ENCODE measurements at places on chromosomes 3 and 15.

DNA sequence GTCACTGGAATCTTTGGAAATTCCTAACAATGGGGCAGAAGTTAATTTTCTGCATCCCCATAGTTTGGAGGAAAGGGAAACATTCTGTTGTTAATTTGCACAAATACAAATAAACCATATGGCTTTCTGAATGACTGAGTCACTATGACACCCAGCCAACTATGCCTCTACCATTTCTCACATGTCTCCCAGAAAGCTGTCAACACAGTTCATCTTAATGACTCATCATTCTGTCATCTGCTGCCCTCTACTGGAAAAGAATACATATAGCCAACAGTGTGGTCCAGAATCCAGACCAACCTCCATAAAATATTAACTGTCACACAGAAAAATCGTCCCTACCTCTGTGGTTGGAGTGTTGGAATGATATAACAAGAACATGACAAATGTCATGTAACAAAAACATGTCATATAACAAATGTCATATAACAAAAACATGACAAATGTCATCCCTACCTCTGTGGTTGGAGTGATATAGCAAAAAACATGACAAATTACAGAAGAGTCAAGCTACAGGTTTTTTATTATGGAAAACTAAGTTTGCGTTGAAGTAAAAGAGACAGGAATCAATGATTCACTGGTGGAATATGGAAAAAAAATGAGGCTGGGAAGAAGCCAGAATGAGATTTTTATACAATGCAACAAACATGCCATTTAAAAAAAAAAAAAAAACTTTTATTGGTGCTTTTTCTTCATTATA is 47.7 kb upstream of the GYG1 start:
- peaks cover 3% of the 10 kb centered on the region for H3K4me1 ChIP-seq
- no peak for DNase-seq
- H3K36me3 ChIP-seq: no peaks in the 10 kb centered on the region
- no peak overlapping the region for H3K27ac ChIP-seq

DNA sequence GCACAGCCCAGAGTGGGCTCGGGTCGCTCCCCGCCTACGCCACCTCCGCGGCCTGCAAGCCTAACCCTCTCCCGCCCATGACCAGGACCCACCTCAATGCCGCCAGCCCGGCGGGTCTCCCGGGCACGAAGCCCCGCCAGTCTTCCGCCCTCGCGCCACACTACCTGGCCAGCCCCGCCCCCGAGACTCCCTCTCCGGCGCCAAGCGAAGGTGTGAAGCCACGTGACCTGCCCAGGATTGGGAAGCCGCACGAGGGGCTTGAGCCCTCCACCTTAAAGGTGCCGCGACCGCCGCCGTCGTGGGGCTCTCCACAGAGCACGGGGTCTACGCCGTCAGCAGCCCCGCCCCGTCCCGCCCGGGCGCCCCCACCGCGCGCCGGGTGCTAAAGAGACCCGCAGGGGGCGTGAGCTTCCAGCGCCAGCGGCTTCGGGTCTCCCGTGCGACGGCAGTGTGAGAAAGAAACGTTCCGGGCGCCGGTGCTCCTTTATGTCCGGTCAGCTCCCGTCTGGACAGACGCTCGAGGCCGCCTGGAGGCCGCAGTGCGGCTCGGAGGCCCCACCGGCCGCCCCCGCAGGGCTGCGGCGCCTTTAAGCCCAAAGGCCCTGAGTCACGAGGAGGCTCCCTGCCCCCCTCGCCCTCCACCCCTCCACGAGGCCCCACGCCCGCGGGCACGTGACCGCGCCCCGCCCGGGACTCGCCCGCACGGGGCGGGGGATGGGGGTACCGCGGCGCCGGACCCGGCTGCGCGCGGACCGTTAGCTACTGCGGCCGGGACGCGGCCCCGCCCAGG is at the start of gene CPEB1:
Gene CPEB1, minus strand, starts transcription at position 319 of the 790 bp plus-strand sequence. CDS start 18,904 bp downstream, outside the sequence.
- peak within 1 kb of the TSS; percentile 52 for H3K4me3 ChIP-seq
- no peaks in the 10 kb centered on the region for H3K36me3 ChIP-seq
- H3K27ac ChIP-seq: no peak within 1 kb of the TSS
- H3K4me1 ChIP-seq: peaks cover 10% of the 10 kb centered on the region
- peak; percentile 74 for DNase-seq
- H3K27me3 ChIP-seq: peaks cover 63% of the 10 kb centered on the region

GRCh38 chr15:55518641-55519040 is 10.6 kb upstream of the DNAAF4 start:
- H3K4me1 ChIP-seq: no peaks in the 10 kb centered on the region
- H3K36me3 ChIP-seq: no peaks in the 10 kb centered on the region
- DNase-seq: no peak
- H3K4me3 ChIP-seq: no peak overlapping the region
- no peak overlapping the region for H3K27ac ChIP-seq
- H3K27me3 ChIP-seq: peaks cover 17% of the 10 kb centered on the region

DNA sequence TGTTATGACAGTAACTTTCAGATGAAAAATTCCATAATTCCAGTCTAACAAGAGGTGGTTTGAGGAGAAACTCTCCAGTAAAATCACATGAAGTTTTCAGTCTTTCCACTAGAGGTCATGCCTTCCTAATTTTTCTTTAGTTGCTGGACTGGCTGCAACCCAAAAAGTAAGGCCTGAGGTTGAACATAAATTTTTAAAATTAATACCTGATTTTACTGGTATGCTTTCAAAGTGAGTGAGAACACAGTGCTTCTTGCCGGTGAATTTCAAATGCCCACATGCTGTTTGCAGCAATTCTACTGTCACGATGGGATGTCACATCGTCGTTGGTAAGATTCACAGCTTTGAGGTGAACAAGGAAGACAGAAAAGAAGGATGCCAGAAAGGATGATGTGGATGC is 89.0 kb upstream of the FGF12 start:
- peaks cover 2% of the 10 kb centered on the region for H3K27me3 ChIP-seq
- H3K27ac ChIP-seq: no peak overlapping the region
- H3K4me3 ChIP-seq: no peak overlapping the region

DNA sequence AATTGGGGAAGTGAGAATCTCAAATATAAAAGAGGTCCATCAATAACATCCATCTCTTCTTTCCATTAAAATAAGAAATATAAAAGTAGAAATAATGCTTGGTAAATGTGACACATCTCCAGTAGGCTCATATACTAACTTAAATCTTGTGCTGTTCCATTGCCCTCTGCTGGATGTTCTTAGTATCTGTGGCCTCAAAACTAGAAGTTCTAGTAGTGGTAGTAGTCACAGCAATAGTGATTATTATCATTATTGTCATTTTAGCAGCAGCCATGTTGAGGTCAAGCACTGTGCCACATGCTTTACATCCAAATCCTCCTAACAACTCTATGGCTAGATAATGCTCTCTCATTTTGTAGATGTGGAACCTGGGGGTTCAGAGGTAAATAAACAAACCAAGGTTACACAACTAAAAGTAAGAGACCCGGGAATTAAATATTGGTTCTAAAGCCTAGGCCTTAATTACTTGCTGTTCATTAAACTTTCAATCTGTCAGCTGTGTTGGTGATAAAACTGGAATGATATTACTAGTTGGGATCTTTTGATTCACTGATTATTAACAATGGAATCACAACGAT is 20.2 kb upstream of the BTLA start:
- peak overlapping the region; percentile 85 for H3K27ac ChIP-seq
- no peak for DNase-seq
- H3K4me3 ChIP-seq: no peak overlapping the region

DNA sequence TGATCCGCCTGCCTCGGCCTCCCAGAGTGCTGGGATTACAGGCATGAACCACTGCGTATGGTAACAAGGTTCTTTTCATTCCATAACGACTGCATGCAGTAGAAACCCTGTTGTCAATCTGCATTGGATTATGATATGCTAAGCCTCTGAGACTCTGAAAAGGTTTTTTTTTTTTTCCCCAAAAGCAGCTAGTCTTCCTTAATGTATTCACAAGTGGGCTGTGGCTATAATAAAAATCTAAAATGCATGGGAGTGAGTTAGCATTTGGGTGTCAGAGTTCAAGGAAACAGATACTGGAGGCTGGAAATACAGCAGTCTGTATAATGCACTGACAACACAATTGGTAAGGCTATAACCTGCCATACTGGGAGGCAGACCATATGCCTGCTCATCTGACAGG is 218.1 kb downstream of the NSUN3 start:
- H3K4me1 ChIP-seq: no peaks in the 10 kb centered on the region
- no peaks in the 10 kb centered on the region for H3K36me3 ChIP-seq
- no peak for DNase-seq
- H3K27me3 ChIP-seq: no peaks in the 10 kb centered on the region

GRCh38 chr15:77409259-77410156 is 10.4 kb downstream of the PEAK1 start:
- H3K4me1 ChIP-seq: peaks cover 38% of the 10 kb centered on the region
- no peaks in the 10 kb centered on the region for H3K27me3 ChIP-seq

DNA sequence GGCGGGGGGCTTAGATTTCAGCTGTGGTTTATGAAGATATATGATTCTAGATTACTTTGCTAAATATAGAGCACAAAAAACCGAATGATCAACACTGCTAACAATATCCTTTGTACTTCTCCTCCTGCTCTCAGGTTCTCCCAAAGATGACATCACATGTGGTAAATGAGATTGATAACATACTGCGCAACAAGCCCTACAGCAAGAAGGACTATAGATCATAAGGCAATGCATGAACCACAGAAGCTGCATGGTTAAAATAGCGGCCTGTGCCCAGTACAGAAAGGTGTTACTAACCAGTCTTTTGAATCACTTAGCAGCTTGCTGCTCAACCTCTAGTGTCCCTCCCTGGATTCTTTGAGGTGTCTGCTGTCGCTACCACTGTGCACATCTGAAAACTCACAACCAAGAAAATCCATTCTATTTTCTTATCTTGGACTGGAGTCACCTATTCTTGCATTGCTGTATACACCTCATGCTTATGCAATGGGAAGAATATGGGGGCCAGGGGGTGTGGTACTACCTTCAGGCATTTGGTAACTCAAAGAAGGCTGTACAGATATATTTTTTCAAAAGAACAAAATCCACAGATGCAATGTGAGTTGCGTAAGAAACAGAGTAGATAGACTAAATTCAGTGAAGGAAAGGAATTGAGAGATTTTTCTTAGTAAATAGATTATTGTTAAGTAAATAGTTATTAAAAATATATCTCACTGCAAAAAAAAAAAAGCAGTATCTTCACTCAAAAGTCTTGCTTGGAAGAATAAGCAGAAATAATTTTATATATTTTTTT is 18.2 kb downstream of the SSR3 start:
- no peak for DNase-seq
- peaks cover 12% of the 10 kb centered on the region for H3K4me1 ChIP-seq
- H3K27me3 ChIP-seq: no peaks in the 10 kb centered on the region

GRCh38 chr3:45595364-45596195 is 1.0 kb downstream of the LIMD1 start:
- DNase-seq: no peak
- no peaks in the 10 kb centered on the region for H3K27me3 ChIP-seq
- H3K36me3 ChIP-seq: peaks cover 46% of the 10 kb centered on the region
- peak overlapping the region; percentile 90 for H3K4me3 ChIP-seq
- peak overlapping the region; percentile 85 for H3K27ac ChIP-seq
- peaks cover 66% of the 10 kb centered on the region for H3K4me1 ChIP-seq

GRCh38 chr3:32713181-32713580 is 28.2 kb downstream of the CNOT10 start:
- DNase-seq: no peak
- peaks cover 3% of the 10 kb centered on the region for H3K4me1 ChIP-seq
- H3K4me3 ChIP-seq: no peak overlapping the region
- no peak overlapping the region for H3K27ac ChIP-seq

GRCh38 chr3:48404440-48405342 is 25.2 kb downstream of the PLXNB1 start:
- no peaks in the 10 kb centered on the region for H3K27me3 ChIP-seq
- H3K27ac ChIP-seq: no peak overlapping the region
- H3K4me3 ChIP-seq: no peak overlapping the region
- peak; percentile 20 for DNase-seq

GRCh38 chr15:64149424-64149823 is 2.1 kb upstream of the SNX22 start:
- peak overlapping the region; percentile 0 for H3K27ac ChIP-seq
- no peak overlapping the region for H3K4me3 ChIP-seq
- peaks cover 16% of the 10 kb centered on the region for H3K36me3 ChIP-seq
- peaks cover 20% of the 10 kb centered on the region for H3K27me3 ChIP-seq
- H3K4me1 ChIP-seq: peaks cover 28% of the 10 kb centered on the region

- H3K27ac ChIP-seq: no peak overlapping the region
- no peaks in the 10 kb centered on the region for H3K36me3 ChIP-seq
- peaks cover 3% of the 10 kb centered on the region for H3K27me3 ChIP-seq
- H3K4me1 ChIP-seq: no peaks in the 10 kb centered on the region
- no peak for DNase-seq
Observed at GRCh38 chr3:179308001-179308400, 14.8 kb upstream of the ZNF639 start.

DNA sequence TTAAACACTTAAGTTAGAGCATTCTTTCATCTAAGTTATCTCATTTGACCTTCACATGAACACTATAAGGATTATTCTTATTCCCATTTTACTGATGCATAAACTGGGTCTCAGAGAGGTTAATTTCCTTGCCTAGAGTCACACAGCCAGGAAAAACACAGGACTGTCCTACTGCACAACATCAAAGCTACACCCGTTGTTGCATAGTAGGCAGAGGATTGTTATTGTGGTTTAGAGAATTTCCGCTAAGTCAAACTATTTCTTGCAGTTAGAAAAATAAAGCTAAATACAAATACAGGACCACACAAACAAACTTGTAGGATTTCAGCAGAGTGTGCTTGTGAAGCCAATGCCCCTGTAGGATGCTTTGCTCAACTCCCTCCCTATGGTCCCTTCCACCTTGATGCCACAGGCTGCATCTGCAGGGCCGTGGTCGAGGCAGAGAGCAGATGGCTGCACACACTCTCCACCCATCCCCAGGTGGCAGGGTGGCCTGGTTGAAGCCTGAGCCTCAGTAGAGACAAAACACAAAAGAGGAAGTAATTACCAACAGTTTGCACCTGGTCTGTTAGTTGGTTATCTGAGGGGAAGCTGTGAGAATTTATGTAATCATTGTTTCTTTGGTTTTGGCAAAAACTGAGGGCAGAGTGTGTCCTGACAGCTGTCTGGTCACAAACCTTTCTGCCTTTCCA is 41.1 kb upstream of the SKOR1 start:
- no peak overlapping the region for H3K4me3 ChIP-seq
- no peaks in the 10 kb centered on the region for H3K36me3 ChIP-seq
- no peak for DNase-seq
- no peaks in the 10 kb centered on the region for H3K27me3 ChIP-seq
- H3K27ac ChIP-seq: no peak overlapping the region
- peaks cover 33% of the 10 kb centered on the region for H3K4me1 ChIP-seq

- DNase-seq: no peak
- no peaks in the 10 kb centered on the region for H3K36me3 ChIP-seq
- H3K4me1 ChIP-seq: peaks cover 2% of the 10 kb centered on the region
Observed at GRCh38 chr3:126539558-126540250, 15.7 kb downstream of the CHST13 start.

Data from activated T-cell treated with anti-CD3 and anti-CD28 coated beads, Interleukin-2, amount 50 U/mL, for 24 hours (primary cell).